GM06990 (cell line): ENCODE measurements at places on chromosomes 4 and X.
A peak's percentile ranks its signal among the peaks of the same experiment; 100 is the strongest.

DNA sequence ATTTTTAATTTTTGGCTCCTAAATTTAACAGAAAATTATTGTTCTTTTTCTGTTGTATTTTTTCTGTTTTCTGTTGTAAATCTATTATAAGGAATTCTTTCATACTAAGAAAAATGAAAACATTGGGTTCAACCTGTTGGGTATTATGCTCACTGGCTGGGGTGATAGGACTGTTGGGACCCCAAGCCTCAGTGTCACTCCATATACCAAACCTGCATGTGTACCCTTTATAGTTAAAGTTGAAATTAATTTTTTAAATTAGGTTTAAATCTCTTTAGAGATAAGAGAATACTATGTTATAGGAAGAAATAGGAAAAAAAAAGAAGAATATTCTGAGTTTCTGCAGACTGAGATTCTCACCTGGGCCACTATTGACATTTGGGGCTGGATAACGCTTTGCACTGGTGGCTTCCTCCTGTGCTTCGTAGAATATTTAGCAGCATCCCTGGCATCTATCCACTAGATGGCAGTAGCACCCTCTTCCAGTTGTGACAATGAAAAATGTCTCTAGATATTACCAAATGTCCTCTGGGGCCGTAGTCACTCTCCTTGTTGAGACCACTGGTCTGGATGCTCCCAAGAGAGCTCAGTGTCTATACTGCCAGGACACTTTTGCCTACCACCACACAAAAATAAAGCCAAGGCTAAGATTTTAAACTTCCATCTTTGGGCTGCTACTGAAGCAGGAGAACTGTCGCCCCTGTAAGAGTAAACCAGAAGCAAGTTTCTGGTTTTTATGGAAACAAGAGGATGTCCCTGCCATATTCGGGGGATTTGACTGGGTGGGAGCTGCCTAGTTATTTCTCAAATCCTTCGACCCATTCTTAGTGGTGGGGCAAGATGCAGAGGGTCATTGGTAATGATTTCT lies 22.4 kb upstream of the CLTRN start:
- no peak for DNase-seq

DNA sequence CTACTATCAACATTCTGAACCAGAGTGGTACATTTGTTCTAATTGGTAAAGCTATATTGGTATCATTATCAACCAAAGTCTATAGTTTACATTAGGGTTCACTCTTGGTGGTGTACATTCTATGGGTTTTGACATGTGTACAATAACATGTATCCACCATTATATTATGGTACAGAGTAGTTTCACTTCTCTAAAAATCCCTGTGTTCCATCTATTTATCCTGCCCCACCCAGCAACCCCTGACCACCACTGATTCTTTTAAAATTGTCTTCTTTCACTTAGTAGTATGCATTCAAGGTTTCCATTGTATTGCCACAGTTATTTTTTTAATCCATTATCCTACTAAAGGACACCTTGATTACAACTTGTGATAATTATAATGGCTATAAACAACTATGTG lies 15.3 kb upstream of the TMPRSS11D start:
- DNase-seq, result no peak

GRCh38 chr4:104743215-104743653 lies 248.5 kb upstream of the CXXC4 start:
- peak; percentile 76 for DNase-seq

DNA sequence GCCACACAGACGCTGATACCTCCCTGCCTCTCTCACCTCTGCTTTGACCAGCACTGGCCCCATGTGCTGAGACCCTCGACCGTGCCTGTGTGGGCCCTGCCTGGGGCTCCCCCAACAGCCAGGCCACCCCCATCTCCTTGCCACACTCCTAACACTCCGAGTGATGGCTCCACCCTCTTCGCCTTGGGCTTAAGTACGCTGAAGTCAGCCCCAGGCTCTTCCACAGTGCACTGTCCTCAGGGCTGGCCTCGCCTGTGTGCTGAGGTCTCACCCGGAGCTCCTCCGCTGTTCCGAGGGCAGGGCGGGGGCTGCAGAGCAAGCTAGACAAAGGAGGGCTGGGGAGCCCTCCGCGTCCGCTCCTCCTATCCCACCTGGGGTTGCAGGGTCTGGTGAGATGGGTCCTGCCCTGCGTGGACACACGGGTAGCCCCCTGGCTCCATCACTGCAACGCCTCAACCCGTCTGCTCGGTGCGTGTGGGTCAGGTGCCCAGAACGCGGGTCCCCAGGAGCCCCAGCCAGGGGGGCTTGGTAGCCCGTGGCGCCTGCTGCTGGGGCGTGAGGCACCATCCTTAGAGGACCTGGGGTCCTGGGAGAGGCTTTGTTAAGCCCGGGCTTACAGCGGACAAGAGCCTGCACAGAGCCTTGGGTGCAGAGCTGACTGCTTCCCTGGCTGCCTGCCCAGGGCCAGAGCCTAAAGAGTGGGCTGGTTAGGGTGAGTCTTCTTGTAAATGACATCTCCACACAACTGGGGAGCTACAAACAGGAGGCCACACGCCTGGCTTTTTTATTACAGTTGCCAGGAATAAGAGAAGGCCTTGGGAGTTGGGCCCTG lies 42.6 kb upstream of the NKX1-1 start:
- DNase-seq, result no peak

GRCh38 chr4:74202062-74202586 lies 44.2 kb downstream of the MTHFD2L start:
- DNase-seq, result no peak

DNA sequence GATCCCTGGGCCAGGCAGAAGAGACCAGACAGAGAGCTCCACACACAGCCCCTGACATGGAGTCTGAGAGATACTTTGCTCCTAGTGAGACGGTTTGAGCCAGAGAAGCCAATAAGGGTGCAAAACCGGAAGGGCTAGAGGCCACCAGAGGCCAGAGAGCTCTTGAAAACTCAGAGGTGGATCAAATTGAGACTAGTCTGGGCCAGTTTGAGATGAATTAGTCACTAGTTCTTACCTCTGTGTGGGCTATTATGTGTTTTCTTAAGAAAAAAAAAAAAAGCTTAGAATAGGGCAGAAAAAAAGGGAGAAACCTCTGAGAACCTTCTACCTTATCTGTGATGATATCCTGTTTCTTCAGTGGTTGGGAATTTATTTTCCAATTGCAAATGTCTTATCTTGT lies 110.4 kb upstream of the EDNRA start:
- DNase-seq, result no peak

DNA sequence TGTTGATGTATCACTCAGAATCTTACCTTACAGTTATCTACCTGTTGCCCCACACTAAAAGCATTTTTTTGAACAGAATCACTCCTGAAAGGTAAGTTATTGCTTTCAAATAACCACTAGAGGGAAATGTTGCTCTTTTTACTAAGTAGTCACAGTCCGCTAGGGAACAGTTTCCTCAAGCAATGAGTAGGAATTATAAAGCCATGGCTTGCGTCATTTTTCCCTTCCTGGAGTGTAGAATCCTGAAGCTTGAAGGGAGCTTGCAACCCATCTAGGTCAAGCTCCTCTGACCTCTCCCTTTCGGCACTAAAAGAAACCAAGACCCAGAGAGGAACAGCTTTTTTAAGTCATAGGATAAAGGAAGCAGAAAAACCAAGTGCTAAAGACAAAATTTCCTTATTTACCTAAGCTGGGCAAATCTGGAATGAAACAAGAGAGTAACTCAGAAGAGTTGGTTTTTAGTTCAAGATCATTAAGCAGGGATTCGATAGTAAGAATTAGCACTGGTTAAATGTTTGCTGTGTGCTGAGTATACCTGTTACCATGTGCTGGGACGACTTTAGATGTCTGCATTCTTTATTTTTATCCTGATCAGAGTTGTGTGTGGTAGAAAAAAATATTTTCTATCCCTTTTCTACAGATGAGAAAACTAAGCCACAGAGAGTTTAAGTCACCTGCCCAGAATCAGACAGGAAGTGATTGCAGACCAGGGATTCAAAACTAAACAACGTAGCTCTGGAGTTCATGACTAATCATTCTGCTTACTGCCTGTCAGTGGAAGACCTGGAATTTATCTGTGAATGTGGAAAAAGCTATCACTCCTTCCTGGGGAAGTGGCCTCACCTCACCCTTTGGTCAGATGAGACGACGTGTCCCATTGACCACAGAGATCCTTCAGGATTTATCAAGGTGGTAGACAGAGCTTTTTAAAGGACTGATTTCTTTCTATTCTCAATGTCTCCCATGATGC lies 631.5 kb downstream of the RAB28 start:
- DNase-seq, result peak; percentile 8

DNA sequence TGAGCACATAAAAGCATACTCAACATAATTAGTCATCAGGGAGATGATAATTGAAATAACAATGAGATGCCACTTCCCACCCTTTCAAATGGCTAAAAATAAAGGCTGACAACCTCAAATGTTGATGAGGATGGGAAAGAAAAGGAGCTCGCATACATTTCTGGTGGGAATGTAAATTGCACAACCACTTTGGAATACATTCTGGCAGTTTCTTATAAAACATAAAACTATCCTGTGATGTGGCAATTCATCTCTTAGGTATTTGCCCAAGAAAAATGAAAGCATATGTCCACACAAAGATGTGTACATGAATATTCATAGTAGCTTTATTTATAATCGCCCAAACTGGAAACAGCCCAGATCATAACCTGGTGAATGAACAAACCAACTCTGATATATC lies 687 bp upstream of the ZNF275 start:
- DNase-seq, result no peak

DNA sequence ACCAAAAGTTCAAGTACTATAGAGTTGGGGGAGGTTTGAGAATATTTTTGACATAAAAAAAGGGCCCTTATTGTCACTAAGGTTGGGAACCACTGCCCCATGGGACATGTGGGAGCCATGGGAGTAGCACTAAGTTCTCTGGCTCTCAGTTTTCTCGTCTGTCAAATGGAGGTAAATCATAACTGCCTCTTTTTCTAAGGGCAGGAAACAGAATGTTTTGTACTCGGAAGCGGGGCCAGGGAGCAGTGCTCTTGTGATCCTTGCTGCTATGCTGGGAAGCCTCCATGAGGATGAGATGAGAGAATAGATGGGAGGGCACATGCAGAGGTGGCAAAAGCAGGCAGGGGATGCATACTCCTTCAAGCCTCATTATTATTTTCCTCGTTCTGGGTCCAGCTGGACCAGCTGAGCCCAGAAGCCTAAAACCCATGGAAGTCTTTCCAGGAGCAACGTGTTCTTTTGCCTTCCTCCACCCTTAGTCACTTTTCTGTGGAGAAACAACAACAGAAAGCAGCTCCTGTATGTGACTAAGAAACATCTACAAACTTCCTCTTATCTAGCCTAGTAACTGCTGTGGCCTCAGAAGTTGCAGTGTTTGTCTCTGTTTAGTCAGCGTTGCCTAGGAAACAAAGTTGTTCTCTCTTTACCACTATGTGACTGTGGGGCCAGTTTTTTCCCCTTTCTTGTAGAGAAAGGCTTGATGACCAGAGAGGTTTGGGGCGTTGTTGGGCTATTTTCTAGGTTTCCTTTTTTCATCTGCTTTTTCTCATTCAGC lies 64.8 kb downstream of the TSC22D3 start:
- DNase-seq, result peak; percentile 69

DNA sequence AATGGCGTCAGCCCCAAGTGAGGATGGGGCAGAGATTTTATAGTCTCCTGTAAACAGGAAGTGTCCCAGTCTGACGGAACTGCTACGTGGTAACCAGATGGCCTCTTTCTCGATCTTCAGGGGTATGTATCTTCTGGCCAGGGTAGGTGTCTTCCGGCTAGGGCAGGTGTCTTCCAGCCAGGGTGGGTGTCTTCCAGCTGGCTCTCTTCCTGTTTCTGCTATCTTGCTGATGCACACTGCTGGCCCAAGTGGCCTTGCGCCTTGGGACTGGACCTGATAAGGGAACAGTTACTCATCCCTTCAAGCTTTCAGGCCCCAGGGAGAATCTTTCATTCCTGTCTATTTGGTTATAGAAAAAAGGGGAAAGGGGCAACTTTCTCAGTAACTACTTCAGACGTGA lies 178.7 kb upstream of the MAGEE2 start:
- no peak for DNase-seq

GRCh38 chr4:15744016-15744545 lies 34.0 kb upstream of the CD38 start:
- DNase-seq, result no peak

DNA sequence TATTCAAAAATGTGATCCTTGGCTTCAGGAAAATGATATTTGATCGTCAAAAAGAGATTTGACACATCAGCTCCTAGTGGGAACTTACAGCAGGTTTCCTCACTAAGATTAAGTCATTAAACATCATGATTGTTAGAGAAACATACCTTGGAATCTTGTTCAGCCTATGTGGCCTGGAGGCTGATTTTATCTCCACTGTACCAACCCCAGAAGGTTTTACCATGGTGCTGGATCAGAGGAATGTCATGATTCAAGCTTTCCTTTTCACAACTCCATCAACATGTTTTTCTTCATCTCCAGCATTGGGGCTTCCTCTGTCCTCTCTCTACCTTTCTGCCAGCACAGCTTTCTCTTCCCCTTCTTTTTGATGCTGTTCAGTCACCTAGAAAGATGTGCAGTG lies 68.4 kb upstream of the MID1IP1 start:
- no peak for DNase-seq

- no peak for DNase-seq
Measured at GRCh38 chrX:1725472-1725871, 110.6 kb downstream of the ASMT start.

DNA sequence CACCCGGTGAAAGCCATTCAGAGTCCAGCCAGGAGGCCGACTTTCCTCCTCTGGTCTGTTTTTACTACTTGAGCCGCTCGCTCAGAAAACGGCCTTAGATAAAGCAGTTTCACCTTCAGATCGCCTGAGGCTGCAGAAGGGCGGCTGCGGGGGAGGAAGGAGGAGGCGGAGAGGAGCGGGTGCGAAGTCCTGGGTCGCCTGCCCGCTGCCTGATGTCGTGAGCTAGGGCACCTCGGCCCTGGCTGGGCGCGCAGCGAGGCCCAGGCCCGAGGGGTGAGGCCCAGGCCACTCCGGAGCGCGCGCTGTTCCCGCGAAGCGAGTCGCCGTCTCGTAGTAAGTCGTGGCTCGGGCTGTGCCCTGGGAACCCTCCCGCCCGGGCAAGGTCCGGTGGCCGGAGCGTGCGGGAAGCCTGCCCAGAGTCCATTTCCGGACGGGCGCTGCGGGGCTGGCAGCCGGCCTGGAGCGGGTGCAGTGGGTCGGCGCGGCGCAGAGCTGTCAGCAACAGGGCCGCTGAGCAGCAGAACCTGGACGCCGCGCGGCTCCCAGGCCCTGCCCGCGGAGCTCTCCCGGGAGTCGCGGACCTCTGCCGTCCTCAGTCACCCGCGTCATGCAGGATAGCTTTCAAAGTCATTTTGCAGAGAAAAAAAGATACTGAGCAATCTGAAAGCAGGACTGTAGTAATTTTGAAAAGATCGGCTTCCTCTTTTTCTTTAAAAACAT lies 18.6 kb downstream of the TRIM2 start:
- peak; percentile 59 for DNase-seq

DNA sequence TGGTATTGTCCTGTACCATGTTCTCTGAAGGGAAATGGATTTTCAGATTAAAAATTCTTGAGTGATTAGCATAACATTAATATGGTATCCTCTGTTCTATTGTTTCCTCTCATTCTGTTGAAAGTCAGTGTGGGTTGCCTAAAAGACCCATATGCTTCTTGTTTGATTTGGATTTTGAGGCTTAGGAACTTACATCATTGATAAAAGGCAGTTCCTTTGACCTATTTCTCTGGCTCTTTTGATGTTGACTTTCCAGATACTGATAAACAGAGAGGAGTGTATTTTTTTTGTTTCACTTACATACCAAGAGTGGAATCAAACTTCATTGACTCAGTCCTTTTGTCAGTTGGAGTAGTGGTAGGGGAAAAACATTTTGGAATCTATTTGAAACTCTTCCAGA lies 32.8 kb downstream of the TMEM144 start:
- DNase-seq, result no peak
